Kidney tubule cell (primary cell): ENCODE measurements at places on chromosomes 5 and 9.
A peak's percentile ranks its signal among the peaks of the same experiment; 100 is the strongest.

- no peak for DNase-seq
Observed at GRCh38 chr9:4308482-4308881, 8.6 kb upstream of the GLIS3 start.

- DNase-seq = peak; percentile 33
Observed at GRCh38 chr9:115207003-115207836, 89.3 kb upstream of the TNC start.

GRCh38 chr9:79644601-79645000 is 72.8 kb downstream of the TLE4 start:
- DNase-seq = no peak

- no peak for DNase-seq
Observed at GRCh38 chr5:107948377-107948776, 277.6 kb upstream of the EFNA5 start.

GRCh38 chr5:147989239-147989638 is 74.5 kb upstream of the SPINK5 start:
- DNase-seq = no peak

DNA sequence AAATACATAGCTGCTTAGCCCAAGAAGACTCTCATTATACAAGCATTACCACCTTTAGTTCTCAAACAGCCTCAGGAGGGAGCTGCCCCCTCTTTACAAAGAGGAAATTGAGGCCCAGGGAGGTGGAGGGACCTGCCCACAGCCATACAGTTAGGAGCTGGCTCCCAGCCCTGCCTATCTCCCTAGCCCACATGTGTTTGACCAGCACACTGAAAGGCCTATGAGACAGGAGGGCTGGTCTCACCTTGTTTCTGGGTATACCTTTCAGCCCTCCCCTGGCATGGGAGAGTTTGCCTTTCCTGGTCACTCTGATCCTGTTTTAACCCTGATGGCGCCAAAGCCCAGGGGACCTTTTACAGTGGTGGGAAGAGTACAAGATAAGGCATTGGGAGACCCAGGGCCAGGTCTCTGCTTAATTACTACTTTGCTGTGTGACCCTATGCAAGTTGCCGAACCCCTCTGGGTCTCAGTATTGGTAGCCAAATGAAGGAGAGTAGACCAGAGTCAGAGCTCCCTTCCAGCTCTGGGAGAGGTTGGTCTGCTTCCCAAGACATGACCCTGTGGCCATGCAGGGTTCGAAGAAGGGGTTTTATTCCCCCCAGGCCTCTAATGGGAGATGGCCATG is 60.9 kb upstream of the RPL26L1 start:
- DNase-seq = no peak

DNA sequence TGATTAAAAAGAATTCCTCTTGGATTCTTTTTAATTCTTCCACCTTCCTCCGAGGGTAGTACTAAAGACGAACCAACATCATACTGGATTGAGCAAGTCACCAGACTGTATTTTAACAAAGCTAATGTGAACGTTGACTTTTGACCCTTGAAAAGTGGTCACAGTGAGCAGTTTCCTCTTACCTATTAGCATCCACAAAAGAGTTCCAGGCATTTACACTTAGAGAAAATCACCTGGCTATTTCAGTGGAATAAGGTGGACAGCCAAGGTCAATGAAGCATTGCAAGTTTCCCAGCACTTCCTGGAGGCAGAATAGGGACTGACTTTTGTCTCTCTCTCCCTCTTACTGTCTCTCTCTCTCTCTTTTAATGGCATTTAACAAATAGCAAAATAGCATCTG is 145.1 kb upstream of the DAB2 start:
- peak; percentile 72 for DNase-seq

DNA sequence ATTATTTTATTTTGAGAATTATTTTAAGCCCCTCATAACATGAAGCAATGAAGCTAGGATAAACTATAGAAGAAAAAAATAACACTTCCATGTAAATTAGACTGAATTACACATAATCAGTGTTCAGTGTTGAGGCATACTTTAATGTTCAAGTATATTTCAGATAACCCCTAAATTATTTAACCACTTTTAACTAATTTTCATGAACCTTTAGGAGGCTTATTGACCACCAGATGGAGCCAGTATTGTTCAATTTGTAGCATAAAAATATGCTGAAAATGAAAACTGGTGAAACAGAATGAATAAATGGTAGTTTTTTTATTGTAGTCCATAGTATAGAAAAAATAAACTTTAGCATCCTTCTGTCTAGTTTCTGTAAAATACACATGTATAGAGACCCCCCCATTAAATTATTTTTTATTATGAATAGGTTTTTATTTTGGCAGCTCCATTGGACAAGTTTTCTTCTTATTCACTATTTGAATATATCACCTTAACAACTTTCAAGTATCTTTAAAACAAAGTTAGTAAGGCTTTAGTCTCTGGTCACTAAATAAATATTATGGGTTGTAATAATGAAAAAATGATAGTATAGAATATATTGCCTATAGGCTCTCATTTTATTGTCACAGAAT is 190.1 kb downstream of the CWC27 start:
- DNase-seq = peak; percentile 39

GRCh38 chr5:136058972-136059354 is 30.2 kb downstream of the TGFBI start:
- DNase-seq = peak; percentile 45

- DNase-seq = no peak
Observed at GRCh38 chr5:90015584-90016018, 394.0 kb downstream of the CETN3 start.

- no peak for DNase-seq
Observed at GRCh38 chr9:34377404-34377746, 677 bp upstream of the MYORG start.

DNA sequence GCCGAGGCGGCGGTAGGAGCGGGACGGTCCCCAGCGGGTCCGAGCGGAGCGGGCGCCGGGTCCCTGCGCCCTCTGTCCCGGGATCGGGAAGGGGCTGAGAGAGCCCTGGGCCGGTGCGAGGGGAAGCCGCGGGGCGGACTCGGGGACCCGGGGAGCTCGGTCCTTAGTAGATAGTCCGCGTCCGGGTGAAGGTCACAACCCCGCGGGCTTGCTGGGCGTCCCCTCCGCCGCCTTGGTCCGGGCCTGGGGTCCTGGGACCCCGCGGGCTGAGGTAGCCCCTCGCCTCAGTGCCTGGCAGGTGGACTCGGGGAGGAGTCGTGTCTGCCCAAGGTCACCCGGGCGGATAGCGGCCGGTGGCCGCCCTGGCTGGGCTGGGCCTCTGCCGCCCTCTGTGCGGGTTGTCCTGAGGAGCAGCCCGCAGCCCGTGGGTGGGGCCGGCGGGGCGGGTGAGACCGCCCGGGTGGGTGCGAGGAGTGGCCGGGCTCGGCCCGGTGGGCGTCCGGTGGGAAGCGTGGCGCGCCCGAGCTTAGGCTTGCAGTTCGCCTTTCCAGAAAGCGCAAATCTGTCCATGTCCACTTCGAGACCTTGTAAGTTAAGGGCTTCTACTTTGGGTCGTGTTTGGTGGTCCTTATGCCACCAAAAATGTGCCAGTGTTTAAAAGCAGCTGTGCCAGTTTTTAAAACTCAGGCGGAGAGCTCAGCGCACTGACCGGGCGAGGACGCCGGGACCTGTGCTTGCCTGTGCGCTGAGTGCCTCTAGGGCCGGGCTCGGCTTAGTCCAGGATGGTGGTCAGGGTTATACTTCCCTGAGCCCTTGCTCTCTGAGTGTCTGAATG is 554 bp downstream of the SDHA start:
- peak; percentile 33 for DNase-seq

DNA sequence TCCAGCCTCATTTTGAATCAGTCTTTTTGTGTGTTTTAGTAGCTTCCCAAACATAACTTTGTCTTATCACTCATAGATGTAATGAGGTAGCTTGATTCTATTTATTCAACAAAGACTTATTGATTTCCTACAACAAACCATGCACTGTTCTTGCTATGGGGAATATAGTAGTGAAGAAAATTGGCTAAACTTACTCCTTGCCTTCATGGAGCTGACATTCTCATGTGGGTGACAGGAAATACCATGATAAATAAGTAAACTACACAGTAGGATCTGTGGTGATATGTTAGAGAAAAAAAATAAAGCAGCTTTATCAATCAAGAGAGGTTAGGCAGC is 255.7 kb upstream of the TNC start:
- no peak for DNase-seq

DNA sequence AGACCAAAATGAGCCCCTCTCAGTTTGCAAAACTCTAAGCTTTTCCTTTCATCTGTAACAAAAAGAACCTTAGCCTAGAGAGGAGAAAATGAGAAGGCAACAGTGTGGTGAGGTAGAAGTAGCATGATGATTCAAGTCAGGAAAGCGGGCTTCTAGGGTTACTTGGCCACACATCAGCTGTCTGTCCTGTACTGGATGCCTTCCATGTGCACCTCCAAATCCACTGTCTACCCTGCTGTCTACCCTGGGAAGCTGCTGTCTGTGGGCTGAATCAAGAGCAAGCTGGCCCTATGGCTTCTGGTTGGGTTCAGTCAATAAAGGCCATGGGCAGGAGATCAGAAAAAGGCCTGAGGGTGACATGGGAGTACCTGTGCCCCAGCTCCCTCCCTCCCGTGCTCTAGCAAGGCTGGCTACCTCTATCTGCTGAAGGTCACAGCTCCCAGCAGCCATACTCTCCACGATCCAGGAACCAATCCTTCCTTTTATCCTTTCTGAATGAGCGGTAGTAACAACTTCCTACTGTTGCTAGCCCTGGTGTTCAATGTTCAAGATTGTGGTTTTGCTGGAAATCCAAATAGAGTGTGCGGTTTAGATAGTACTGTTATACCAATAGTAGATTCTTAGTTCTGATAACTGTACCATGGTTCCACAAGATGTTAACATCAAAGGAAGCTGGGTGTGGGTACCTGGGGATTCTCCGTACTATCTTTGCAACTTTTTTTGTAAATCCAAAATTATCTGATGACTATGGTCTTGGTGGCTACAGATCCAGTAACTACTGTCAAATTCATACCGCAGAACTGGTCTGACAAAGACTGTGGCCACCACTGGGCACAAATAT is 191.0 kb downstream of the ESM1 start:
- DNase-seq = no peak

DNA sequence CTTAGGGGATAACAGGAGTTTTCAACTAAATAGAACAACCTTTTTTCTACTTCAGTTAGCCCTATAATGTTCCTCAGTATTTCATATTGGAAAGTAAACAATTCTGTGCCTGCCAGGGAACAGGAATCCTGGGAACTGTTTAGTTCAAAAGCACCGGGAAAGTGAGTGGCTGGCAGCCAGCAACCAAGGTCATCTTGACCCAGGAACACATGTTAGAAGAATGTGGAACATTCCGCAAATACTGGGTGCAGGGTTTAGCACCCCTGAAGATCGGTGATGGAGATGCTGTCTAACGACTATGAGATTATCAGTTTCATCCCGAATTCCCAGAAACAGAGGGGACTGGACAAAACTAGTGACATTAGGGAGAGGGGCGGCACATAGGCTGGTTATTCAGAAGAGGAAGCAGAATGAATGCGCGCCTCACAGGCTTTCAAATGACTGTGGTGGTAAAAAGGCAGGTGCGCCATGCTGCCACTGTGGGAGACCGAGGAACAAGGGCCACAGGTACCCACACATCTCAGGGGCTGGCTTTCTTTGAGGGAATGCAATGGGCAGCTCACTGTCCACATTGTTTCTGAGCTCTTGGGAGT is 51.2 kb downstream of the IPPK start:
- no peak for DNase-seq

DNA sequence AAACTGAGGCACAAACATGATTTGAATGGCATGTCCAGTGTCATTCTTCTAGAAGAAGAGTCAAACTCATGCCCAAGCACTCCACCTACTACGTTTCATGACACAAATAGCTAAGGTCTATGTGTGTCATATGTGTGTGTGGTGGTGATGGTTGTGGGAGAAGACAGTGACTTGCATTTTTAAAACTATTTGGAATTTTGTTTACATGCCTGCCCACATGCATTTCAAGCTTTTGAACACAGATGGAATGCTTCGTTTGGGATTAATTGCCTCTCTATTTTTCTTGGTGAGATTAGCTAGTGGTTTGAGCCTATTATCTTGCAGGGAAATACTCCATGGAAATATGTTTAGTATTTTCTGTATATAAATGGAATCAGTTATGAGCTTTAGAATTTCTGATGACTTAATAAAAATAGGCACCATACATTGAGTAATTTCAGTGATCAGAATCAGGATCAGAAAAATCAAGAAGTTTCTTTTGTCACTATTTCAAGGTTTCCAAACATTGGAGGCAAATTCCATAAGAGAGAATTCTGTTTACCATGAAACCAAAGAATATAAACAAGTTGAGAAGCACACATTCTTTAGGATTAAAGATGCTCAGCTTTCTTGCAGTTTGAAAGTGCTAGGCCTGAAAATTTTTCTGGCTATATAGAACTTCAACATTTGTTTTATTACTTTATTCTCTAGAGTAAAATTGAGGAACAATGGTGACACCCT is 260.3 kb upstream of the SEMA6A start:
- DNase-seq = no peak

DNA sequence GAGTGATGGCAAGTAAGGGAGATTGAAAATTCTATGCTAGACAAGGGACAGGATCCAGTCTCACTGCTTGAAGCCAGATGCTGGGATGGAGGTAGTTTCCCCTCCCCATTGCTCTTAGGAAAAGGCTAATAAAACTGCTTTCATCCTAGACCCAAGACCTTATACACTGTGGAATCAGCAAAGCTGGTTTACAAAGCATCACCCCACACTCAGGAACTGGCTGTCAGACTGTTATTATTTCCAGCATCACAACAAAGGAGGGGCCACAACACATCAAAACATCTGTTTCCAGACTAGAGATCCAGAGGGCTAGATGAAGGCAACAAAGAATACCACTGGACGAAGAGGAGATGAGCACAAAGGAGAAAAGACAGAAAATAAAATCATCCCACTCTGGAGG is 364.6 kb upstream of the PTGER4 start:
- DNase-seq = no peak

DNA sequence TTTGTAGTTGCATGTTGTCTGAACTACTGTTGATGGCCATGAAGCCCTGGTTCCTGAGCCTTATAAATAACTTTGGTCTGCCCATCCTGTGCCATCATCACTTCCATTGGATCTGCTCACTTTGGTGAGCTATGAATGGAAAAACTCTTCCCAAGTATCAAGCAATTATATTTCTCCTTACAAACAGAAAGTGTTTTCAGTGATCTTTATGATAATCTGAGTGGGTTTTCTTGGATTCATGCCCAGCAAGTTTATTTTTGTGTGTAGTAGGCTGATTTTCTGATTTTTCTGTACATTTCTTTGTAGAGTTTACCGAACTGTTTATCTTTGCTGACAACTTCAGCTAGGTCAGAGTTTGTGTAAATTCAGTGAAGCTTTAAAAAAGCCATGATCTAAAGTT is 31.0 kb downstream of the CAMK4 start:
- DNase-seq = no peak

DNA sequence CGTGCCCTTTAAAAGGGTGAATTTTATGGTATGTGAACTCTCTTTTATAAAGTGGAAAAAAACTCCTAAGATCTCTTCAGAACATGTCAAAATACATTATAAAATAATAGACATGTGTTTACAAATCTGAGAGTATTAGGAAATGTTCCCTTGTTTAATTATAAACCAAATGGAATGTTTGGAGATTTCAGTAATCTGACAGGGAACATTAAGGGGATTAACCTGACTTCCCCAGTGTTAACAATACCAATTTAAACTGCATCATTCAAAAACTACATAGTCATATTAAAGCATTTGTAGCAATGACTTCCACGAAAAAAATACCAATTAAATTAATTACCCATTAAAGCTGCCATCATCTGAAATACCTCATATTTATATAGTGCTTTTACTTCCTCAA is 1.6 kb upstream of the OCLN start:
- no peak for DNase-seq
